ENCODE measurements at places on chromosomes 4 and X. TPM values are rescaled to one million over a fixed set of nuclear protein-coding genes. Genes with fewer than 3 reads are reported as not detected.
A peak's percentile ranks its signal among the peaks of the same experiment; 100 is the strongest.

GRCh38 chr4:168843635-168844034, 166.4 kb downstream of the CBR4 start:
- DNase-seq = no peak

Gene DGAT2L6
- not detected for total RNA-seq

DNA sequence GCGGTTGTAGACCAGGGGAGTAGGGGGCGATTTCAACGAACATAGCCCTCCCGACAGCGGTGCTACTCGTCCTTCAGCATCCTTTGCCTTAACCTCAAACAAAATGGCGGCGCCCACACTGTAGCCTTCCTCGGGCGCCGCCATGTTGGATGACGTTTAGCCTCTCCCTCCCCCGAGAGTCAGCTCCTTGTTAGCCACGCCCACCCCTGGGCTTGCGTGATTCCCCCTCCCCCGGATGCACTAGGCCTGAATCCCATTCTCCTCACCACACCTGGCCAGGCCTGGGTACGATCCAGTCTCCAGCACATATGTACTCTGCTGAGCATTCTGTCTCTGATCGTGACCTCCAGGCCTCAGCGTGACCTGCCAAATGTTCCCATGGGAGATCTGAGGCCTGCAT, 49.0 kb upstream of the ZNF157 start:
- DNase-seq = no peak

- no peak for DNase-seq
Observed at GRCh38 chr4:73599182-73599581, 21.1 kb downstream of the RASSF6 start.

GRCh38 chr4:8211251-8211650, 12.2 kb downstream of the SH3TC1 start:
- no peak for DNase-seq

- DNase-seq = no peak
Observed at GRCh38 chr4:148054275-148054674, 322.4 kb downstream of the ARHGAP10 start.

Gene QRFPR
- total RNA-seq = not detected

- DNase-seq = peak; percentile 28
Observed at GRCh38 chrX:926070-926469, 286.4 kb downstream of the CRLF2 start.

Gene SMIM31
- not detected for total RNA-seq

- DNase-seq = no peak
Observed at GRCh38 chrX:74216421-74216820, 87.6 kb upstream of the ZCCHC13 start.

Gene CPE
- total RNA-seq = not detected

DNA sequence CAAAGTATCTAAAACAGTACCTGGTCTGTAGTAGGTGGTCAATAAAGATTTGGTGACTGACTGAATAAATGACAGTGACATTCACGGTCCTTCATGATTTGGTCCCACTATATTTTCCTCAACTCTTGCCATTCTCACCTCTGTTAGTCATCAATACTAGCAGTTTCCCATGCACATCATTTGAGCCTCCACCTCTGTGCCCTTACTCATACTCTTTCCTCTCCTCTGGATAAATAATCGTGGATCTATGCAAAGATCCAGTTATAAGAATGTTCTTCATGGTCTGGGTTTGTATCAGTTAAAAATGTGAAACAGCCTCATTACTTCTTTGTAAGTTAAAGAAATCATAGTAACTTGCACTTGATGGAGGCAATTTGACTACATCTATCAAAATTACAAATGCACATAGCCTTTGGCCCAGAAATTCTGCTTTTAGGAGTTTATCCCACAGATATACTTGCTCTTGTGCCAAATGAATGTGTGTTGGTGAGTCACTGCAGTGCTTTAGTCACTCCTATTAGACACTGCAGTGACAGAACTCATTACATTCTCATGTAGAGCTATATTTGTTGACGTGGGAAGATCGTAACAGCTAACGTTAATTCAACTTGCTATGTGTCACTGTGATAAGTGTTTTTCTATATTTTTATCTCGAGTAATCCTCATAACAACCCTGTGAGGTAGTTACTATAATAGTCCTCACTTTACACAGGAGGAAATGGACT, 121.9 kb upstream of the SMIM10 start:
- DNase-seq = no peak

DNA sequence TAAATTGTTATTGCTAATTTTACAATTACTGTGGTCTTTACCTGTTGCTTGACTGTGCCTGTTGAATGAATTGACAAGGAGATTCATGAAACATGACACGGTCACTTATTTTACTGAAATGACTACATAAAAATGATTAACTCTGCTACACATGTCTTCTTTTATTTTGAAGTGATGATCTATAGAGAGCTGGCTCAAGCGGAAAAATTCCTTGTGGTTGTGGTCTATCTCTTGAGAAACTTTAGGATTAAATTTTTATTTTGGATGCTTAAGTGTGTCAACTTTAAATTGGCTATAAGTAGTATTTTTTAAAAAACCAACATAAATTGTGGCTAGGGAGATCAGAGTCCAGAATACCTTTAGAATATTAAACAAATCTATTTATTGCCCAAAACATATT, 131.8 kb upstream of the PITX2 start:
- DNase-seq = no peak

GRCh38 chrX:52420824-52421443, 52.1 kb downstream of the XAGE2 start:
- DNase-seq = no peak

Gene SLITRK4
- total RNA-seq = not detected

DNA sequence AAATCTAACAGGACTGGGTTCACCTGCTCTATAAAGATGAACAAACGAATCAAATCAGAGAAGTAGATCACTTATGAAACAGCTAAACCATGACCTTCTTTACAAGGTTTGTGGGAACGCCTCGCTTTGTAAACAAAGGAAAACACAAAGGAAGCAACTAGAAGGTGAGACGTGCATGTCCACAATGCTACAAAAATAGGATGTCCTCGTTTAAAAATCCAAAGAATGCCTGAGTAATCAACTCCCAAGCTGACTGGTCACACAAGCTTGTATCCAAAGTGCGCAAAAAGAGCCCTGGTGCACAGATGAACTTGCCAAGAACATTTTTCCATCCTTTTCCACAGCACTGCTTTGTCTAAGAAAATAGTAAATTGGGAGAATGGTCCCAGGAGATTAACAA, 6.3 kb upstream of the SH3KBP1 start:
- no peak for DNase-seq

Gene RTL9
- total RNA-seq = not detected

Gene CYTL1
- total RNA-seq = not detected

Gene SLC4A4
- 3.9 TPM for total RNA-seq

- DNase-seq = no peak
Observed at GRCh38 chrX:107603429-107604159, 24.7 kb upstream of the PRPS1 start.

DNA sequence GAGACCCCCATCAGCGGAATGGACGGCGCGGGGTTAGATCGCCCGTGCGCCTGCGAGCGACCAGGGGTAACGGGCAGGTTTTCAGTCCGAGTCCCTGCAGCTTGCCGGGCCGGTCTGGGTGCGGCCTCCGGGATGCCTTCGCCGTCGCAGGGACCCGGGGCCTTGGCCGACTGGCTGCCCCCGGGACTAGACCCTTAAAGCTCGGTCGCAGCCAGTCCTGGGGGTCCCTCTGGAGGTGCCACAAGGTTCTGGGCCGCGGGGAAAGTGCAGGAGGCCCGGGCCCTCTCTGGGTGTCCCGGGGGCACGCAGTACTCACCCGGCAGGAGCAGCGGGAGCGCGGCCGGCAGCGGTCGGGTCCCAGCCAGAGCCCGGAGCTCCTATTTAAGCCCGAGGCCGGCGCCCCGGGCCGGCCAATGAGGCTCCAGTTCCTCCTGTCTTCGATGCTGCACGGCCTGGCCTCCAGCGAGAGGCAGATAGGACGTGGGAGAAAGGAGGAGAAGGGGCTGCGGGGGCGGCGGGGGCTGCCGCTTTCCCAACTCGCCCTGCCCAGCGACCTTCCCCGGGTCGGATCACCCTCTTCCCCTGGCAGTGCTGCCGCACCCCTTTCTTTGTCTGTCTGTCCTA, at the start of gene SPON2:
Gene SPON2 (minus strand): TSS at position 356 of the 624 bp plus-strand sequence.
- no peak for DNase-seq

DNA sequence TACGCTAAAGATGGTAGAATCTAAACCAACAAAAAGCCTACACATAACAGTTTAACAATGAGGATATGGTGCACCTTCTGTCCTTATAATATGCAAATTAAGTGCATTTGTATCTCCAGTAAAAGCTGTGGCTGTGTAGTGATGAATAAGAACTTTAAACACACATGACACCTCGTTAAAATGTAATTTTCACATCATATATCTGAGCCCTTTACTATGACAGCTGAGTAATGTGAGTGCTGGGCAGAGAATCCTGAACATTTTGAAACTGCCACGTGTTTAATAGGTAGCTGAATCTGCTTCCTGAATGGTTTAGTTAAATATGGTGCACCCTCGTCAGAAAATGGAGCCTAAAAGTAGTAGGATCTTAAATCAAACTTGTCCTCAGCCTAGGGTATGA, 540.8 kb downstream of the ADGRL3 start:
- DNase-seq = no peak

DNA sequence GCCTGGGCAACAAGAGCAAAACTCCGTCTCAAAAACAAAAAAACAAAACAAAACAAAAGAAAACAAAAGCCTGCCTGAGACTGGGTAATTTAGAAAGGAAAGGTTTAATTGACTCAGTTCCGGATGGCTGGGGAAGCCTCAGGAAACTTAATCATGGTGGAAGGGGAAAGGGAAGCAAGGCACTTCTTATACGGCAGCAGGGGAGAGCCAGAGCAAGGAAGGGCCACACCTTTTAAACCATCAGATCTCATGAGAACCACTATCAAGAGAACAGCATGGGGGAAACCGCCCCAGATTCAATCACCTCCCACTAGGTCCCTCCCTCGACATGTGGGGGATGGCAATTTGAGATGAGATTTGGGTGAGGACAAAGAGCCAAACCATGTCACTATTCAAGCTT, 122.2 kb downstream of the UBE2K start:
- no peak for DNase-seq

- no peak for DNase-seq
Observed at GRCh38 chr4:5925419-5926200, 32.7 kb upstream of the CRMP1 start.

Gene DUSP21
- not detected for total RNA-seq

GRCh38 chrX:124502166-124502565, 155.8 kb downstream of the SH2D1A start:
- DNase-seq = no peak

GRCh38 chrX:133335027-133335426, 80.3 kb downstream of the GPC4 start:
- no peak for DNase-seq

DNA sequence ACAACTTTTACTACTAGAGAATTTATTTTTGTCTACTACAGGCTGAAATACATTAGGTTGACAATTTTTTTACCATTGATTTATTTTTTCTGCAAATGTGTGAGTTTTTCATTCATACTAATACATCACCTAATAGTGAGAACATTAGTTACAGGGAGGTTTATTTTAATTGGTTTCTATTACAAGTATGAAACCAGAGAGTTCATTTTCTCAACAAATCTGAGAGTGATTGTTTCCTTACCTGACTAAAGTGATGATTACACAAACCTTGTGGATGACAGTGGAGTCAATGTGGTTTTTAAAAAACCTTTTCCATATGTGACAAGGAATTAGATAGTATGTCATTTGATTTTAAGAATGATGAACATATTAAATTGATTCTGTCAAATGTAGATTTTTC, 227.4 kb downstream of the PALLD start:
- no peak for DNase-seq

DNA sequence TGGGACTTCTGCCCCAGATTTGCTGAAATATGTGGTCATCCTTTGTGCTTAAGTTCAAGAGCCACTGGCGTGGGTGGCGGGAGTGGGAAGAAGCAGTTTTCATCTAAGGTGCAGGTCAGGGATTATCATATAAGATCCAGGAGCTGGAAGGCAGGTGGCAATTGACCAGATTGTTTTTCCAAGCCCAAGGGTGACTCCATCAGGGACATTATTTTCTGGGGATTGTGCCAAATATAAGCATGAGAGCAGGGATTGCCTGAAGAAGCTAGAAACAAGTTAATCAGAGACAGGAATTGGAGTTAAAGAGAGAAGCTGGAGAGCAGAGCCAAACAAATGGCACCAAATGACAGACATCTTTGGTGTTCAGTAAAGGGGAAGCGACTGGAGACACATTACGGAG, 19.4 kb upstream of the SEL1L3 start:
- DNase-seq = no peak

Gene C4orf50
- 1.1 TPM for total RNA-seq

- DNase-seq = no peak
Observed at GRCh38 chrX:147322496-147322895, 508.0 kb upstream of the CXorf51A start.

Gene LNX1
- not detected for total RNA-seq

Gene TRPC5OS
- not detected for total RNA-seq

GRCh38 chrX:53362449-53362848, 60.0 kb downstream of the SMC1A start:
- no peak for DNase-seq

- DNase-seq = no peak
Observed at GRCh38 chrX:151703487-151703886, 8.2 kb downstream of the PRRG3 start.

All from activated CD8-positive, alpha-beta memory T cell treated with anti-CD3 and anti-CD28 coated beads, Interleukin-2, amount 10 ng/mL, durations not matched to agents 7 days and 5 days (primary cell).